ENCODE measurements at places on chromosomes 11 and 22.

DNA sequence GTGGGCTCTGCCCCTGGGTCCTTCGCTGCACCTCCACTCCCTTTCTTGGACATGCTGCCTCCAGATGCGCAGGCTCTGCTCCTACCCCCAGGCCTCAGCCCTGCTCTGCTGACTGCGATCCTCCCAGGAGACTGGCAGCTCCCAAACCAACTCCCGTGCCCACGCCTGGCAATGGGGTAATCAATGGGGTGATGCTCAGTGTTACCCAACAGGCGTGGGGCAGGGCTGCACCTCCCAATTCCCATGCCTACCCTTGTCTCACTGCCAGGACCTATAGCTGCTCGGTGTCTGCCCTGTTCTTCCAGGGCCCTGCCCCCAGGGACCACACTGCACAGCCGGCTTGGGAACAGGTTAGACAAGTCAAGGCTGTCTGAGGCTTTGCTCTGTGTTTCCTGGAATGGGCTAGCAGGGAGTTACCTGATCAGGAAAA lies at the start of gene ALDH3B2:
Gene ALDH3B2 (minus strand): TSS at position 182 of the 430 bp plus-strand sequence. CDS start 7,688 bp downstream, outside the sequence.
- no peak for DNase-seq

- no peak for DNase-seq
These were observed 4.4 kb upstream of the SPDYC start for GRCh38 chr11:65165410-65166317.

DNA sequence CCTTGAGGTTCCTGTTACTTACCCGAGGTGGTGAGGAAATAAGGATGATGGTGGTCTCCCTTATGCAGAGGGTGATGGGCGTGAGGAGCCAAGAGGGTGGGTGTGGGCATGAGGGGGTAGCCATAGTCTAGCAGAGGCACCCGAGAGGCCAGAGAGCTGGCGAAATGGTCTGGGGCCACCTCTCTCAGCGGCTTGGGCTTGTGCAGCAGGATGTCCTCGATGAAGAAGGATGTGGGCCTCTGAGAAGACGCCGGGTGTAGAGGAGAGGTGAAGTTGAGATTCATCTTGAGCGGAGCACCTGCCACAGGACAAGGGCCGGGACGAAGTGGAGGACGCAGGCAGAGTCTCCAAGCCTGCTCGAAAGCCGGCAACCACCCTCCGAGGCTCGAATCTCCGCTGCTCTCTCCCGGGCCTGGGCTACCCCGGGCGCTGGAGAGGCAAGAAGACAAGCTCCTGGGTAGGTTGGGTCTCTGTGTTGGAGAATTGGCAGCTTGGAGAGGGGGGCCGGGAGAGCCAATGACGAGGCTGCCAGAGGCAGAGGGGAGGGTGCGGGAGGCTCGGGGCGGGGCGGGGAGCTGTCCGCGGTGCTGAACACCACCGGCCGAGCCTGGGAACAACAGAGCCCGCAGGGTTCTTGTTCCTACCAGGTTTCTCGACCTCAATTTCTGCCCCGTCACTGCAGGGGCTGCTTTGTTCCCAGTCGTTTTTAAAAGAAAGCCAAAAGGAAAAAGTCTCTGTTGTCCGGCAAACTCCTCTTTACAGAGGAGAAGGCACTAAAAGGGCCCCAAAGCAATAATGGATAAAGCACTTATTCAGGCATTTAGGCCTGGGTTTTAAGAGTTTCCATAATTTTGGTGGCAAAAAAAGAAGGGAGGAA lies at the start of gene BSX:
Gene BSX (minus strand): TSS at position 447 of the 877 bp plus-strand sequence. CDS start 163 bp downstream, at position 284.
- no peak for DNase-seq

DNA sequence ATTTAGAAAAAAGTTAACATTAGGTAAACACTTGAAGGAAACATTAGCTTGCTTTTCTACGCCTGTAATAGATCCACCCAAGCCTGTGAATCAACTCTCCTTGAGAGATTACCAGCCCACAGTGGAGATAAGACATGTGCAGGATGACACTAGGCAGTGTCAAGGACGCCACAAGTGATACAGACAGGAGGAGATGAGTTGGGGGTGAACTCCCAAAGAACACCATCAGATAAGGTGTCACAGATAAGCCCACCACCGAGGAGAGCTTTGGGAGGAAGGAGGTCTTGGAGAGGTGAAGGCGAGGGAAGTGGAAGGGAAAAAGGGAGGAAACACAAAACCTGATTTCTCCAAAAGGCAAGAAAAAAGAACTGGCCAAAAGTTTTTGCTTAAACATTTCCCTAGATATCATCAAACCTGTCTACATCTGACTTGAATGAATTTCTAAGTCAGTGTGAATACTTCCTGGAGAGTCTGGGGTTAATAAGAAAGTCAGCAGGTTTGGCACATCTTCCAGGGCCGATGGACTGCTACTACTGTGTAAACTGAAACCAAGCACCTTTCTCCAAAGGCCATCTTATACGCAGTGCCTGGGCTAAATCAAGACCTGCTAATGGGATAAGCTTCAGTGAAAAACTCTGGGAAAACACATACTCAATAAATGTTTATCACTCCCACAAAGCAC lies 15.5 kb downstream of the CLTCL1 start:
- no peak for DNase-seq

Measured in vagina (tissue), 2 donors.